Activated CD4-positive, alpha-beta memory T cell treated with anti-CD3 and anti-CD28 coated beads, Interleukin-2, amount 10 ng/mL, durations not matched to agents 7 days and 5 days (primary cell): ENCODE measurements at places on chromosomes 3 and 15. TPM values are rescaled to one million over a fixed set of nuclear protein-coding genes. Genes with fewer than 3 reads are reported as not detected.

DNA sequence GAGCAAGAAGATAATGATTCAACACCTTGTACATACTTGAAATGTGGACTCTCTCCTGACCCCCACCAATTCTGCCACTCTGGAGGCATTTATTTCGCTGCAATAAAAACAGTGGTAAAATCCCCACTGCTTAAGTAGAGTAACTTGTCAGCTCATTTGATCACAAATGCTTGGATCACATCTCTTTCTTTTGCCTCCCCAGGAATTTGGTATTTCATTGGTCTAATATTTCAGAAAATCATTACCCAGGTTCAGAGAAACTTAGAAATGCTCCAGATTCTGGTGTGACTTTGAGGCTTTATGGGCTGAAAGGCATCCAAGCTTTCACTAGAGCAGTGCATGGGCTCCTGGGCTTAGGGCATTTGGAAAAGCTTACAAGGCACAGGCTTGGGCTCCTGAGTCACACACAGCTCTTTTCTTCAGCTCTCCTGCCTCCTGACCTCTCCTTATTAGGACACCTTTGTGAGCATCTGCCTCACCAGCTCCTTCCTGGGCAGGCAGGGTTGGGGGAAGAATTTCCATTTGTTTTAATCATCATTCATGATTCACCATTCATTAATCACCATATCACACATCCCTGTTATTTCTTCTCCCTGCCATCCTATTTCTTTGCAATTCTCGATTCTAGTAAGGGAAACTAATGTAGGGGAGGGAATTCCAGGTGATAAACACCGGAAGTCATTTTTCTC, 22.5 kb downstream of the CDCP1 start:
- H3K27me3 ChIP-seq: peaks cover 23% of the 10 kb centered on the region
- H3K4me1 ChIP-seq: peaks cover 35% of the 10 kb centered on the region
- no peak overlapping the region for H3K27ac ChIP-seq
- H3K36me3 ChIP-seq: no peaks in the 10 kb centered on the region
- no peak for DNase-seq
- no peak overlapping the region for H3K4me3 ChIP-seq

GRCh38 chr15:68047826-68048225, 6.3 kb upstream of the PIAS1 start:
- peaks cover 6% of the 10 kb centered on the region for H3K4me1 ChIP-seq
- H3K27me3 ChIP-seq: peaks cover 13% of the 10 kb centered on the region
- no peak overlapping the region for H3K27ac ChIP-seq
- DNase-seq: no peak
- H3K36me3 ChIP-seq: peaks cover 7% of the 10 kb centered on the region
- no peak overlapping the region for H3K4me3 ChIP-seq

DNA sequence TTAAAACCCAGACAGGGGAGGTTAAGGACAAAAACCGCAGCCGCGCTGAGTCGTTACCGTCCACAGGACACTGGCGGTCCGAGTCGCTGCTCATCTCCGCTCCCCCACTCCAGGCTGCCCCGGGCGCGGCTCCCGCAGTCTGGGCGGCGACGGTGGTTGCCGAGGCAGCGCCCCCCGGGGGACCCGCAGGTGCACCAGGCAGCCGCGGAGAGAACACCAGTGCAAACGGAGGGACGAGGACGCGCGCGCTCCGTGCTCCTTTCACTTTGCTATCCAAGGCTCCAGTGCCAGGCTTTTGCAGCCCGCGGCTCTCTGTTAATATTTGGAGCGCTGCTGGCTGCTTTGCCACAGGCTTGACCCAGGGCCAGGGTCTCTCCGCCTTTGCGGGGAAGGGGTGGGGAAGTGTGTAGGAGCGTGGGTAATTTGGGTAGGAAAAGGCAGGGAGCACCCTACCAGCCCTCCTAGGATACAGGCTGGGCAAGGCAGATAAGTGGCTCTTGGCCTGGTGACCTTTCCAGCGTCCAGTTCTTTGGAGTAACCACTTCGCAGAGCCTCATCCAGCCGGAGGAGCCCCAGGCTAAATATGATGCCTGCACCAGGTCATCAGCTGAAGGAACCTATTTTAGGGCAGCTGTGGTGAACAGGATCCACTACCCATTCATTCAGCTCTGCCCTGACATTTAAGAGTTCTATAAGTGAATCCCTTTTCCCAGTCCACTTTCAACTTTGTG, at the start of gene GADL1:
Gene GADL1, minus strand, starts transcription at position 141 of the 731 bp plus-strand sequence. Its CDS starts 47 bp downstream, at position 94.
- no peaks in the 10 kb centered on the region for H3K36me3 ChIP-seq
- no peak within 1 kb of the TSS for H3K27ac ChIP-seq
- DNase-seq: peak; percentile 33
- peaks cover 39% of the 10 kb centered on the region for H3K27me3 ChIP-seq

- H3K27ac ChIP-seq: no peak overlapping the region
- no peak for DNase-seq
- no peaks in the 10 kb centered on the region for H3K4me1 ChIP-seq
These were observed 515.6 kb upstream of the SGO1 start for GRCh38 chr3:20701641-20702040.

DNA sequence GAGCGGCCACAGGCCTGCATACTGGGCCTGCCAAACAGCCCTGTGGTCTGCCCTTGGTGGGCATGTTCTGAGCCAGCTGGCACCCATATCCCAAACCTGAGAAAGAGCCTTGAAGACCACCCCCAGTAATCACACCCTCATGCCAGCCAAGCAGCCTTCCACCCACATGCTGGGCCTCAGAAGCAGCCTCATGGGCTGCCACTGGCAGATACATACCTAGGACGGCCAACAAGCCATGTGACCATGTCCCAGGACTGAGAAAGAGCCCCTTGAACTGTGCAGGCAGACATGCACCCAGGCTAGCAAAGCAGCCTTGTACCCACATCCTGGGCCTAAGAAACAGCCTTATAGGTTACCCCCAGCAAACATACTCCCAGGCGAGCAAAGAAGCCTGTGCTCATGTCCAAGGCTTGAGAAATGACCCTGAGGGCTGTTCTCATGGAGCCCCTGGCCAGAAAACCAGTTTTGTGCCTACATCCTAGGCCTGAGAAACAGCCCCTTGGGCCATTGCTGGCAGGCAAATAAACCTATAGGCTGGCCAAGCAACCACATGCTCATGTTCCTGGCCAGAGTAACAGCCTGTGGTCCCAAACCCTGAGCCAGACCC, 24.9 kb downstream of the TUBGCP5 start:
- H3K27me3 ChIP-seq: no peaks in the 10 kb centered on the region
- H3K36me3 ChIP-seq: peaks cover 35% of the 10 kb centered on the region

SMAD6 gene
- 0.58 TPM for total RNA-seq

DUOX1 gene
- total RNA-seq: not detected

STAB1 gene
- not detected for total RNA-seq
